ENCODE measurements at places on chromosomes 6 and 20.

GRCh38 chr20:11267131-11267761 lies 593.4 kb upstream of the JAG1 start:
- DNase-seq: no peak

DNA sequence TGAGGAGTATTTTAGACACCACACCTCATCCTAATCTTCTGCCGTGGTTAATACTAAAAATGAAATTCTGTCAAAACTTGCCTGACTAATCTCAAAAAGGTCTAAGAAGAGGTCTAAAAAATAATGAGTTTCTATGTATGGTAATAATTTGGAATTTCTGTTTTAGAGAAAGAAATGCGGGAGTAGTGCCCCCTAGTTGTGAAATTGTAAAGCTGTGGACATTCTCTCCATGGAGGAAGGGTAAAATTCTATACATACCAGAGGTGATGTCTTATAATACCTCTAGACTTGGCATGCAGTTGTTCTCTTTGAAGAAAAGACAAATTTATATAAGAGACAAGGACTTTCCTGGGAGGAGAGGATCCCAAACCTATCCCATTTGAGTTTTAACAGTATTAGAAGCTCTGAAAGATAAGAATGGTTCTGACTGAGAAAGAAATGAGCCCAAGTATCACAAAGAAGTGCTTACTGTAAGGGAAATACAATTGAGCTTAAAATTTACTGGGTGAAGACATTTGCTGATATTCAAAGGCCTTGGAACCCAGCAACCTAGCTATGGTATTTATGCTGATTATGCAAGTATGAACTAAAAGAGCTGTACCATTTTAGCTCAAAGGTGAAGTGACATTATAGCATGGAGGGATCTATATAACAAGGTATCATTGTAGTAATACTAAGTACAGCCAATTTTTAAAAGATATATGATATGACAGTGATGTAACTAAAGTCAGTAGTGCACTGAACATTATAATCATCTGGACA lies 5.1 kb upstream of the EPHA7 start:
- DNase-seq: no peak

DNA sequence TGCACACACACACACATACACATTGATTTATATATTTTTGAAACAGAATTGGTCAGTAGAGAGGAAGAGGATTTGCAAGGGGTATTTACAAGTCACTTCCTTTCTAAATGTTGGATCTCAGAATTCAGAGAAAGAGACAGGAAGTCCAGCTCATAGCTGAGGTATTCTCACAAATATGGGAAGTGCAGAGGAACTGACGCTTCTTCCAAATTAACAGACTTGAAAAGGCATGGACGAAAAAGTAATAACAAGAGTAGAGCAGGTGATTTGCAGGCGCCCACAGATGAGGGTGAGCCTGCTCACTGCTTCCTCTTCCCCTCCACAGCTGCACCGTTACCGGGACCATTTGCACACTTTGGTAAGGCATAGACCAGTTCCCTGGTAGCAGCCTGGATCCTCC lies 246.4 kb downstream of the PHACTR1 start:
- no peak for DNase-seq

DNA sequence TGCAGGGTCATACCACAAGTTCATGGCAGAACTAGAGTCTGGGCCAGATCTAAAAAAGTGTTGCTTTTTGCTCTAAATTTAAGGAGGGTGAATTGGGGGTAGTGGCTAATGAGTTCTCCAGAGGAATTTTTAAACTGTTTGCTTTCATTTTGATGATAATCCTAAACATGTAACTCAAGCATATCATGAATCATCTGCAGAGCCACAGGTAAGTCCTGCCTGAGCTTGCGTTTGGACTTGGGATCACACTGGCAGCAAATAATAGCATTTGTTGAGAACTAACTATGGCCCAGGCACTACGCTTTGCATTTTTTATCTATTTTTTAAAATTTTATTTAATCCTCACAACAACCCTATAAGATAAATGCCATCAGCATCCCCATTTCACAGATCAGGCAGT lies 27.4 kb downstream of the FAM110A start:
- no peak for DNase-seq

- DNase-seq: no peak
Observed at GRCh38 chr6:8025191-8025590, 39.0 kb downstream of the BLOC1S5 start.

DNA sequence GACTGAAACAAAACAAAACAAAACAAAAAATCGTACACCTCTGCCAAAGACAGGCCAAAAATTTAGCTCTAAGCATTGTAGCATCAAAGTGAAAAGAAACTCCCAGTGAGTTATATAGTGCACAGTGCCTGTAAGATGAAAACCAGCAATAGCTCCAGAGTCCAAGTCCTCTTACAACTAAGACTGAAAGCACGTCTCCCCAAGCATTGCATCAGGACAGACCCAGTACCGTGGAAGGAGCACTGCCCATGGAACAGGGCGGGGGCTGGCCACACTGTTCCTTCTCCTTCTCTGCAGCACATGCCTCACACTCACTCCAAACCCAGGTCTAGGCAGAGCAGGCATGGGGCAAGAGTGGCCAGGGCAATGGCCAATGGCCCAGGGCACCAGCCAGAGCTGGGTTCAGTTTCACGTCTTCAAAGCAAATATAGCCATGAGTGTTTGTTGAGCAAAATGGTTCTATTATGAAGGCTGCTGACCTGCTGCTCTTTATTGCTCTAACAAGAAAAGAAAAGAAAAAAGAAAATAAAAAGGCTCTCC lies 72.2 kb upstream of the PBOV1 start:
- DNase-seq: no peak

DNA sequence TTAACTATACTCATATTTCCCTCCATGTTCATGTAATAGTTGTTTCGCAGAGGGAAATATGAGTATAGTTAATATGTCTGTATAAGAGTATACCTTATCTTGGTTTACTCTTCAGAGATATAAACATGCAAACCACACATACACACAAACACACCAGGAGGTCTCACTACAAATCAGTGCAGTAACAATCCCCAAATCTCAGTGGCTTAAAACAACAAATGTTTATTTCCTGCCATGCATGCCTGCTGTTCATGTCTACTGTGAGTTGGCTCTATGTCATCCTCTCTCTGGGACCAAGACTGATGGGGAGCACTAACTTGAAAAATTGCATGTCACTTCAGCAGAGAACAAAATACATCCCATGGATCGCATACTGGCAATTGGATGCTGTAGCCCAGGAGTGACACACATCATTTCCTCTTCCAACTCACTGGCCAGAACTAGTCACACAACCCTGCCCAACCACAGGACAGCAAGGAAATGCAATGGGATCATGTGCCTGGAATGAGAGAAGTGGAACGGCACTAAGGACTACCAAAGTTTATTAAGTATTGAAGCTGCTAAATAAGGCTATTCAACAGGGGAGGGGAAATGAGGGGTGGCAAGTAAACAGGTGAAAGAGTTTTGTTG lies 89.0 kb upstream of the DTNBP1 start:
- DNase-seq: no peak

DNA sequence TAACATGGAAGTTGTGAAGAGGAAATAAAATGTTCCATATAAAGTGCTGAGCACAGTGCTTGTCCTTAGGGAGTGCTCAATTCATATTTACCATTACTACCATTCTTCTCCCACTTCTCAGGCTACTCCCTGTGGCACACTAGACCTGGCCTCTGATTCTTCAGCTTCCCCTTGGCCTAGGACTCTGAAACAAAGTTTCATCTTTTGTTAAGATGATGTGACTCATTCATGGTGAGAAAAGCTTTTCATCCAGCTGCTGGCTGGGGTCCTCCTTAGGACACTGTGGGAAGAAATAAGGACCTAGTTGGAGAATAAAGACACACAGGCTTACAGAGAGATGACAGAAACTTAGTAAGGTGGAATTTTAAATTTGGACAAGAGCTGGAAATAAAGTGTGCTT lies 314.8 kb downstream of the CDC5L start:
- DNase-seq: no peak

DNA sequence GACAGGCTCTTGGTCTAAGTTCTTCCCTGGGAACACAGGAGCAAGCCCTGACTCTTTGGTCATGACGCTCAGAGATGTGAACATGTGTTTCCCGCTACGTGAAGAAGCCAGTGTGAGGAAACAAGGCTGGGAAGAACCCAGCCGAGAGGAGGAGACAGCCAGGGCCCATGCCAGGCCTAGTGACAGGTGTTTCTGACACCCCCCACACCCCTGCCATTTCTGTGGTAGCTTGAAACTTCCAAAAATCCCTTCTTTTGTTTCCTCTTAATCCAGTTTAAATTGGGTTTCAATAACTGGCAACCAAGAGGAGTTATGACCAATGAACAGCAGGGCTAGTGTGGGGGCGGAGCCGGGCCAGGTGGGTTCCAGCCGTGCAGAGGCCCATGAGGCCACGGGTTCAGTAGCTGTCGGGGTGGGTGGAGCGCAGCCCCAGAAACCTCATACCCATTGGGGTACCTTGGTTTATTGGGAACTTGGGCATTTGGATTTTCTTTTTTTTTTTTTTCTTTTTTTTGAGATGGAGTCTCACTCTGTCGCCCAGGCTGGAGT lies 33.5 kb downstream of the WRNIP1 start:
- no peak for DNase-seq

DNA sequence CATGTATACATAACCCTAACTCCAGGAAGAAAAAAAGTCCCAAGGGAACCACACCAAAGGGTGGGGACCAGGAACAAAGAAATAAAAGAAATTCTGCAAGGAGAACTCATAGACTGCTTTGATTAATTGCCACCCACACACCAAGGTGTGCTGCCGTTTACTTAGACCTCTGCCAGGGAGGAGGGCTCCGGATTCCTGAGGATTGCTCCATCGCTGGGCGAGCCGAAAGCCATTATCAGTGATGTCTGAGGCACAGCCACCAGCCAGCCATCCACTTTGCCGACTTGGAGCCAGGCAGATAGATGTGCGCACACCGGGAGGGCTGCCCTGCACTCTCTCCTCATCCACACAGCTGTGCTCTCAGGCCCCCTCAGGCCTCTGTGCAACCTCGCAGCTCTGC lies 272.7 kb upstream of the FOXQ1 start:
- DNase-seq: no peak

- no peak for DNase-seq
Observed at GRCh38 chr6:52972989-52973388, 22.1 kb downstream of the GSTA4 start.

- no peak for DNase-seq
Observed at GRCh38 chr6:167398214-167399050, 73.5 kb downstream of the TTLL2 start.

DNA sequence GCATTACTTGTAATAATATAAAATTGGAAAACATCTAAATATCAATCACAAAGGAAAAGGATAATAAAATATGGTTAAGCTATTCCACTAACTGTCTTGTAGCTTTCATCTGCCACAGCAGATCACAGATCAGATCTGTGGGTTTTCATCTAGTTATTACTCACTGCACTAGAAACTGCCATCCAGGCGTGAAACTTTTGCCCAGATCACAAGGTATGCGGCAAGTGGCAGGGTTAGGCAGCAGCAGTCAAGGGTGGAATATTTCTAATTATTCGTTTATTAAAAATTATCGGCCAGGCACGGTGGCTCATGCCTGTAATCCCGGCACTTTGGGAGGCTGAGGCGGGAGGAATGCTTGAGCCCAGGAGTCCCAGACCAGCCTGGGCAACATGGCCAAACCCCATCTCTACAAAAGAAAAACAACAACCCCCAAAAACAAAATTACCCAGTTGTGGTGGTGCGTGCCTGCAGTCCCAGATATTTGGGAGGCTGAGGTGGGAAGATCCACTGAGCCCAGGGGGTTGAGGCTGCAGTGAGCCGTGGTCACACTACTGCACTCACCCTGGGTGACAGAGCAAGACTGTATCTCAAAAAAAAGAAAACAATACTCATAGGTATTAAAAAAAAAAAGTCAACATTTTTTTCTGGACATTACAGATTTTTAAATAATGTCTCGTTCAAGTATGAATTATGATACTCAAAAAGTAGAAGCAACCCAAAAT lies 32.1 kb downstream of the BEND3 start:
- no peak for DNase-seq

Data from stimulated activated CD4-positive, alpha-beta T cell treated with anti-CD3 and anti-CD28 coated beads, Interleukin-2, amount 100 ng/mL, for 24 hours (primary cell).